ENCODE measurements at places on chromosomes 1 and 21.

DNA sequence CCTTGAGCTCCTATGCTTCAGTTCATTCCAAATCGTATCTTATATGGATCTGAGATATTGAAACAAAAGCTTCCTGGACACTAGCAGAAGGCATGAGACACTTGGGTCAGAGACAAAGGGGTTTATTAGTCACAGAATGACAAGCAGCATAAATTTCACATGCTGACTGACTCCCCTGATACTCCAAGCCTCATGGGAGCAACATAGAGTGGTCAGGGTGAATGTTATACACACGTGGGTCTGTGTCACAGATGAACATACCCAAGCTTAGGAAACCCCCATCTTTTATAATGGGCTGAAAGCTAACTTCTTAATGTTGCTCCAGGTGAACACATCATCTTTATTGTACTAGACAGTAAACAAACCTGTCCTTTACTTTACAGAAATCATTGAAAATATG, 599.9 kb upstream of the RGS18 start:
- no peak for DNase-seq

DNA sequence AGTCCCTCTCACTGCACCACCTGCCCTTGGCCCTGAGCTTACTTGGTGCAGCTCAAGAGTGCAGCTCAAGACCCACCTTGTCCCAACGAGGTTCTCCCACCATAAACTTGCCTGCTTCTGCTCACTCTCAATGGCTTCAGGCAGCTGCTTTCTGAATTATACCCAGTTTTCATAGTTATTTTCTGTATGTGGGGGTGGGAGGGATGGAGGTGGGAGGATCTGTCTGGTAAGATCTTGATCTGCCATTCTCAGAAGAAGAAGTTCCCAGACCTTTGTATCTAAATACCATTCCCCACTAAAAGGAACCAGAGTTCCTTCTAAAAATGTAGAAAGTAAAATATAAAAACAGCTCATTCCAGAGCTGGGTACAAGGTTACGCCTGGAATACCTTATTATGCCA, 111.5 kb downstream of the SIM2 start:
- no peak for DNase-seq

GRCh38 chr1:119924948-119925898, 28.9 kb upstream of the ADAM30 start:
- DNase-seq, result no peak

DNA sequence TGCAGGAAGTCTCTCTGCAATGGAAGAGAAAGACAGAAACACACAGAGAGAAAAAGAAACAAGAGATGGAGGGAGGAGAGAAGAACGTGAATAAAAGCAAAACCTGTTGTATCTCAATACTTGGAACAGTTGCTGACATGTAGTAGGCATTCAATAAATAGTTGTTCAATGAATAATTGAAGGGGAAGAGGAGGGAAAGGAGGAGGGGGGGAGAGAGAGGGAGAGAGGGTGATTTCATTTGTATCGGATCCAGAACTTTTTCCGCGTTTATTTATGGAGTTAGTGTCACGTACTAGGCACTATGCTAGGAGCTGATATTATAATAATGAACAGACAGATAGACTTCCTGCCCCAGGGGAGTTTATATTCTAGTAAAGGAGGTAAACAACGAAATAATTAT, 144.1 kb downstream of the OMA1 start:
- no peak for DNase-seq

GRCh38 chr21:45786660-45787059, 143.1 kb downstream of the PCBP3 start:
- DNase-seq, result no peak

DNA sequence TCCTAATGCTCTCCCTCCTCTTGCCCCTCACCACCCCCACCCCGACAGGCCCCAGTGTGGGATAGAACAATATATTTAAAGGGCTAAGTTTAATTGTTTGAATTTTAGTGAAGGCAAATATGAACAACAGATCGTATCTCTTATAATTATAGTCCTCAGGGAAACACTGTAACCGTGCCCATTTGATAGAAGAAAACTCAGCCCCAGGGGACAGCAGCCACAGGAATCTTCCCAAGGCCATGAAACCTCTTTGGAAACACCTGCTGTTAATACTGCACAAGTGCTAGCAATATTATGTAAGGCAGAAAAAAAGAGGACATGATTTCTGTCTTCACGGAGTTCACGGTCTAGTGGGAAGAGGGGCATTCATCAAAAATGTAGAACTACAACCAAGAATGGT, 142.2 kb downstream of the URB2 start:
- no peak for DNase-seq

GRCh38 chr1:229119161-229119560, 151.8 kb upstream of the RAB4A start:
- no peak for DNase-seq

- no peak for DNase-seq
Measured at GRCh38 chr1:48022306-48022705, 25.1 kb upstream of the TRABD2B start.

DNA sequence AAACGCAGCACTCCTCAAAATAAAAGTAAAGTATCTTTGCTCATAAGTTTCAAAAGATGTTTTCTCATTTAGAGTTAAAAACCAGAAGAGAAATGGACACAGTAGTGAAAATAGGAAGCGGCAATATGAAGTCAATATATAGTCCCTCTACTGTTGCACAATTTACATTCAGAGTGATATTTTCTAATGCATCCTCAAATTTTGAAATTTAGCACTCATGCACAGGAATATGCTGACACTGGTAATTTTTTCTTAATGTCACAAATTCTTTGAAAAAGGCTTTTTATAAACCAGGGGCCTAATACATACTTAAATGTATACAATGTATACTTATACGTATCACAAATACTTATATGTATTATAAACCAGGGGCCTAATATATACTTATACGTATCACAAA, 19.5 kb downstream of the ST7L start:
- DNase-seq, result no peak

GRCh38 chr1:177185209-177185608, 14.5 kb downstream of the BRINP2 start:
- DNase-seq, result peak; percentile 11

DNA sequence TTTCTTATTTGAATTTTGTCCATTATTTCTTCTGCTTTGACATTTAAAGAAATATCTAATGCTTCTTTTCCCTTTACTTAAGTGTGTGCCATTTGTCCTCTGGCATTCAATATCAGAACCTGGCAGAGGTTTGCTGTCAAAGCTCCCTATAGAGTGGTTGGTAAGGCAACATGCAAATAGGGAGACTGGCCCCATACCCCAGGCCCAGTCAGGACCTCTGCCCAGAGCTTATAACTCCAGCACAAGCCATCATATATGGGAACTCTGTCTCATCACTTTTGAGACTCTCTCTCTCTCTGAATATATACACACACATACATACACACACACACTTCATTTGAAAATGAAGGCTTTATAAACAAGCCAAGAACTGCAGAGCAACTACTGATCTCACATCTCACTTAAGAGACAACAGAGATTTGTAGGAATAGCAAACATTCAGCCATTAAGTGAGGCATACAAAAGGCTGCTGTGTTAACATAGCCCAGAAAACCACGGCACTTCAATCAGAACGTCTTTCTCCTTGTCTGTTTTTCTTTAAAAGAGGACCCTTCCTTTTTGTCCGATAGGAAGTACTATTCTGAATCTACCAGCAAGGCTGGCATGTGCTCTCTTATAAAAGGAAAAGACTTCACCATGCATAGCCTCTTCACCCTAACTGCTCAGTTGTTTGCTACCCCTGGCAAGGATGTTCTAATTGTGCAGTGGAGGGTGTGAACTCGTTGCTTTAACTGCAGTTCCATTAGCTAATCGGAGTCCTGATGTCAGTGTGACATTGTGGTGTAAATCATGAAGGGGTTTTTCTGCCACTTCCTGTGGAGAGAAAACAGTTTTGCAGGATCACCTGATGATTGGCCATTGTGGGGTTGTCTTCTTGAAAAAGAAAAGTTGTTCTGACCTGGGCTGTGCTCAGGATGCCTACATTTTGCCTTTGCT, 101.7 kb downstream of the NR5A2 start:
- peak; percentile 42 for DNase-seq

DNA sequence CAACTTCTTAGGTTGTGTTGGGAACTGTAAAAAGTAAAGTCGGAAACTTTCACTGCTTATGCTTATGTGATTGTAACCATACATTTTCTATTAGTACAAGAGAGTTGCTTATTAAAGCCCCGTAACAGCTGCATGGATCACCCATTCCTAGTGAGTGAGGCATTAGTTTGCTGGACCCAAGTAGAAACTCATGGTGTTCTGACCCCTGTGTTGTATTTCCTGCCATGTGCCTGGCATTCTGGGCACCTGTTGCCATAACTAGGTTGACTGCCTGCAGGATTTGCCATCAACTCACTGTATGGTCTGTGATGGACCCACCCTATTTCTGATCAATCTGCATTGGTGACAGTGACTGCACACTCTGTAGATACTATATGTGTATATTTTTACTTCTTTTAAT, 173.0 kb downstream of the PGBD5 start:
- no peak for DNase-seq

GRCh38 chr1:157523774-157524493, 28.4 kb downstream of the FCRL5 start:
- DNase-seq, result no peak

- no peak for DNase-seq
Measured at GRCh38 chr1:171219346-171220080, 28.8 kb upstream of the FMO1 start.

DNA sequence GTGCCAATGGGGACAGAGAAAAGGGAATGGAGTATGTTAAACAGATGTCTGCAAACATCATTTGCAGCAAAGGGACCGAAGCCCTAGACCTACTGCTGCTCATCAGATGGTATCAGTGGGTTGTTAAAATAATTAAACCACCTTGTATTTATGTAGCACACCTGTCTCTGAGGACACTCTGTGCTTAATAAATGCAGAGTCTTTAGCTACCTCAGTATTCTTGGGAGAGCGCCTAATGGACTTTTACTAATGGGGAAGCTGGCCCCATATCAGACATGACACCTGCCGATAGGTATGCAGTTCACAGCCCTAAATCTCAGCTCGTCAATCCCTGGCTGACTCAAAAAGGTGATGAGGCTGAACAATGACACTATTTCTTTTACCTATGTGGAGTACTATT, 54.4 kb downstream of the SYT6 start:
- DNase-seq, result no peak

GRCh38 chr1:41925712-41926111, 7.0 kb upstream of the HIVEP3 start:
- DNase-seq, result no peak

- no peak for DNase-seq
Measured at GRCh38 chr1:239084459-239085080, 301.8 kb upstream of the CHRM3 start.

DNA sequence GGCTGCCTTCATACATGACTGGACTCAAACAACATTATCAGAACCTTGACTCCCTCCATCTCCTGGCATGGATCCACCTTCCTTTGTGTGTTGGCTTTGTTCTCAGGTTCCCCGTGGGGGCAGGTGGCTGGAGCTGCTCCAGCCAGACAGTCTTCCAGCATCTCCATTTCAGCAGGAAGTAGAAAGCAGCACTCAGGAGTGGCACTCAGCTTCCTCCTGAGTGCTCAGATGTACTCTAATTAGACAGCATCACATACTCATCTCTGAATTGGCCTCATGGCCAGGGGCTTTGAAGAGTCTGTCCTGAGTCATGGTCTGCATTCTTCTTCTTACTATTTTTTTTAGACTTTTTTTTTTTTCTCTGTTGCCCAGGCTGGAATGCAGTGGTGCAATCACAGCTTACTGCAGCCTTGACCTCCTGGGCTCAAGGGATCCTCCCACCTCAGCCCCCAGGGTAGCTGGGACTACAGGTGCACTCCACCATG, 27.9 kb downstream of the OVAAL start:
- peak; percentile 24 for DNase-seq

DNA sequence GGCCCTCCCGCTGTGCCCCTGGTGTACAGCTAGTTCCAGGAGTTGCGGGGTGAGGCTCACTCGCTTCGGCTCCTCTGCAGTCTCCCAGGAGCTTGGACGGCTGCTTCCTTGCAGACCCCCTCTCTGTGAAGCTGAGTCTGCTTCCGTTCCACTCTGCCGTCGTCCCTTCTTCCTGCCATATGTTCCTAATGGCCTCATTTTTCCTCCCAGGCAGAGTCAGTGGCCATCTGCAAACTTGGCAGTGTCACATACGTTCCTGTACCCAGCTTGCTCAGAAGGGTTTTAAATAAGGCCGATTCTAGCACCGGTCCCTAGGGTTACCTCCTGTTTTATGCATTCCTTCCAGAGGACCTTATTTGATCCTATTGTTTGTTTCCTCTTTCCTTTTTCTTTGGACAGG, 21.3 kb downstream of the ACTL8 start:
- no peak for DNase-seq

DNA sequence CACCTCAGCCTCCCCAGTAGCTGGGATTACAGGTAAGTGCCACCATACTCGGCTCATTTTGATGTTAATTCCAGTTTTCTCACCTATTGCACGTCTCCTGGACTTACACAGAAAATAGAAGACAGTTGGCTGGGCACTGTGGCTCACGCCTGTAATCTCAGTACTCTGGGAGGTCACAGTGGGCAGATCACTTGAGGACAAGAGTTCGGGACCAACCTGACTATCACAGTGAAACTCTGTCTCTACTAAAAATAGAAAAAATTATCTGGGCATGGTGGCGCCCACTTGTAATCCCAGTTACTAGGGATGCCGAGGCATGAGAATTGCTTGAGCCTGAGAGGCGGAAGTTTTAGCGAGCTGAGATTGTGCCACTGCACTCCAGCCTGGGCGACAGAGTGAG, 44.1 kb downstream of the DYRK1A start:
- DNase-seq, result no peak

- no peak for DNase-seq
Measured at GRCh38 chr1:33322870-33323585, 2.1 kb upstream of the A3GALT2 start.

DNA sequence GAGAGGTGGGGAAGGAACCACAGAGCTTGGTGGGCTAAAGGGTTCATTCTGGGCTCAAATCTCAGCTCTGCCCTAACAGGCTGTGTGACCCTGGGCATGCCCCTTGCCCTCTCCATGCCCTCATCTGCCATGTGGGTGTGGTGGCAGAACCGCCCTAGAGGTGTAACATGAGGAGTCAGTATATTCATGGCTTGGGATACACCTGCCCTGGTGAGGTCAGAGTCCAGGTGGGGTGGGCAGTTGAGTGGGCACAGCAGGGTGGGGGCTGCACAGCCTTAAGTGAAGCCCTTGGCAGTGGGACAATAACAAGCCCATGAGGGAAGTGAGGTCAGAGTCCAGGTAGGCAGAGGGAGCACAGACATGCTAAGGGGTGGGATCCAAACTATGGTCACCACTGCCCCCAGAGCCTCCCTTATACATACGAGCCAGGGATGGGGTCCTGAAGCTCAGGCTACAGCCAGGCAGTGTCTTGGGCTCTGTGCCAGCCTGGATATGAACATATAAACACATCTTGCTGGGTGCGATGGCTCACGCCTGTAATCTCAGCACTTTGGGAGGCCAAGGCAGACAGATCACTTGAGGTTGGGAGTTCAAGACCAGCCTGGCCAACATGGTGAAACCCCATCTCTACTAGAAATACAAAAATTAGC, 59.0 kb upstream of the EFHD2 start:
- no peak for DNase-seq

- no peak for DNase-seq
Measured at GRCh38 chr1:53371121-53371666, 43.3 kb upstream of the LRP8 start.

- DNase-seq, result no peak
Measured at GRCh38 chr1:156964441-156964840, 44.0 kb downstream of the LRRC71 start.
